ENCODE measurements at places on chromosomes 2 and 18.

DNA sequence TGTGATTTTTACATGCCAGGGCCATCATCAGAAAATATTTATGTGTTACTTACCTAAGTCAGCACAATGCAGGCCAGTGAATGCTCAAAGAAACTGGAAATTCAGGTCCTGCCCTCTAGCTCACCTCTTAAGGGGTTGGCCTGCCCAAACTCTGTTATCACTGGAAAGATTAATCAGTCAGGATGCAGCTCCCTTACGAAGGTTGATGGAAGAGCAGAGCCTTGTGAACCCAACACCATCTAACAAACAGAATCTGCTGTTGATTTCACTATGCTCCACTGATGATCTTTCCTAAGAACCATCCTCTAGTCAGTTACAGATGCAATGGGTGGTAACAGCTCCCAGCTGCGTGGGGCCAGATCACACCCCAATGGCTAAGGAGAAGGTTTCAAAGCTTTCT, 38.2 kb downstream of the SOX11 start:
- no peak for DNase-seq

DNA sequence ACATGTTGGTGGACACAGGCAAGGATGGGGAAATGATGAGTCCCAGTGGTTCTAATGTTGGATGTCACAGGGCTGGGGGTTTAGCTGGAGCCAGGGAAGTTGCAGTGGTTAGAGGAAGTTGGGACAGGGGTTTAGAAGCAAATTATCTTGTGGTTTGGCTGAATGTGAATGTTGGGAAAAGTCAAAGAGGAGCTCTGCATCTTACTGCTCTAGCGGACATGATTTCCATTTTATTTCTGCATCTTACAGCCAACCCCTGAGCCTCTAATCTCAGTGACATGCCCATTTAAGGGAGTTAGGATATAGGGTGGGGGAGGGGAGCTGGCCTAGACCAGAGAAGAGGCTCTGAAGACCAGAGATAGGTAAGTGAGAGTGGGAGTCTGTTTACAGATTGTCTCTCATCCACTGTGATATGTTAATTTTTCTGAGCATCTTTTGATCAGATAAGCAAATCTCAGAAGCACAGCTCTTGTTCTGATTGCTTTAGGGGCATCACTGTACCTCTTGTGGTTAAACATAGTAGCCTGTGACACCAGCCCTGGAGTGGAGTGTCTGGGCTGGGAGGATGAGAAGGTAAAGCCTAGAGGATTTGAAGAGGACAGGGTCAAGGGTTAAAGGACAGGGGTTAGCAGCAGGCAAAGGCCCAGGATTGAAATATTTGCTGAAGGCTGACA, 43.6 kb downstream of the SETBP1 start:
- DNase-seq: no peak

DNA sequence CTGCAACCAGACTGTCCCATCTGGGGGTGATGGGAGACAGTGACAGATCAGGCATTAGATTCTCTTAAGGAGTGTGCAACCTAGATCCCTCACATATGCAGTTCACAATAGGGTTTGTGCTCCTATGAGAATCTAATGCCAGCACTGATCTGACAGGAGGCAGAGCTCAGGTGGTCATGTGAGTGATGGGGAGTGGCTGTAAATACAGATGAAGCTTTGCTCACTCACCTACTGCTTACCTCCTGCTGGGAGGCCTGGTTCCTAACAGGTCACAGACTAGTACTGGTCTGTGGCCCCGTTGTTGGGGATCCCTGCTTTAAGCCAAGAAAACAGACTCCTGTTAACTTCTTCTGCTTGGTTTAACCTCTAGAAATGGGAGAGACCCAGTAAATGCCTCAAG, 3.2 kb downstream of the CYP27A1 start:
- no peak for DNase-seq

GRCh38 chr2:85990084-85990483, 101.3 kb upstream of the ST3GAL5 start:
- no peak for DNase-seq

DNA sequence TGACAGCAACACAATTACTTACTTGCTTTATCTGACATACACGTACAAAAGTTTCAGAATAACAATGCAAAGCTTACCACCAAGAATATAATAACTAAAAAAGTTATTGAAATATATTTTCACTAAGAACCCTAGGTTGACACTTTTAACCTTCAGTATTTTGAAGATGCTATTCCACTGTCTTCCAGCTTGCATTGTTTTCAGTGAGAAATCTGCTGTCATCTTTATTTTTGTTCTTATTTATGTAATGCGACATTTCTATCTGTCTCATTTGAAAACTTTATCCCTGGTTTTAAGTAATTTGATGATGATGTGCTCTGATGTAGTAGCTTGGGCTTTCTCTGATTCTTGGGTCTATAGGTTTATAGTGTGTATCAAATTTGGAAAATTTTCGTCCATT, 165.0 kb upstream of the SMIM21 start:
- DNase-seq: no peak

DNA sequence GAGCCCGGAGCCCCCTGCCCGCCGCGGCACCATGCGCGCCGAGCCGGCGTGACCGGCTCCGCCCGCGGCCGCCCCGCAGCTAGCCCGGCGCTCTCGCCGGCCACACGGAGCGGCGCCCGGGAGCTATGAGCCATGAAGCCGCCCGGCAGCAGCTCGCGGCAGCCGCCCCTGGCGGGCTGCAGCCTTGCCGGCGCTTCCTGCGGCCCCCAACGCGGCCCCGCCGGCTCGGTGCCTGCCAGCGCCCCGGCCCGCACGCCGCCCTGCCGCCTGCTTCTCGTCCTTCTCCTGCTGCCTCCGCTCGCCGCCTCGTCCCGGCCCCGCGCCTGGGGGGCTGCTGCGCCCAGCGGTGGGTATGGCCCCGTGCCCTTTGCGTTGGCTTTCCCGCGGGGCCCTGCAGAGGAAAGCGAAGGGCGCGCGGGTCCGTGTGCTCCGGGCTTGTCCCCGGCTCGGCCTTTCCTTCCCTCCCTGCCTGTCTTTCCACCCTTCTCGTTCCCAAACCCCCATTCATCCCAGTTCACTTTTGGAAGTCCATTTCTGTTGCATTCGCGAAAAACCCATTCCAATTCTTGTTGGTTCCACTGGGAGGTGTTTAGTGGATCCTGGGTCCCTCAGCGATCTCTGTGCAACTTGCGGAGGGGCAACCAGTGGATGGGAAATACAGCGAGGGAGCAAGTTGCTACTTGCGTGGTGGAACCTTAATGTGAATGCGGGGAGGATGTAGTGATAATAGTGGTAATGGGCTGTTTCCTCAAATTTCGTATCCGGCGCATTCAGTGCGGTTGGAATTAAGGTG, 599 bp downstream of the ADAM23 start:
- DNase-seq: no peak

GRCh38 chr18:61998957-61999356, 106.2 kb upstream of the RNF152 start:
- no peak for DNase-seq

GRCh38 chr2:195656161-195656858, 716 bp upstream of the SLC39A10 start:
- DNase-seq: no peak

- no peak for DNase-seq
Observed at GRCh38 chr2:72819501-72819900, 6.3 kb downstream of the EXOC6B start.

- DNase-seq: no peak
Observed at GRCh38 chr2:127012215-127012614, 94.7 kb downstream of the BIN1 start.

DNA sequence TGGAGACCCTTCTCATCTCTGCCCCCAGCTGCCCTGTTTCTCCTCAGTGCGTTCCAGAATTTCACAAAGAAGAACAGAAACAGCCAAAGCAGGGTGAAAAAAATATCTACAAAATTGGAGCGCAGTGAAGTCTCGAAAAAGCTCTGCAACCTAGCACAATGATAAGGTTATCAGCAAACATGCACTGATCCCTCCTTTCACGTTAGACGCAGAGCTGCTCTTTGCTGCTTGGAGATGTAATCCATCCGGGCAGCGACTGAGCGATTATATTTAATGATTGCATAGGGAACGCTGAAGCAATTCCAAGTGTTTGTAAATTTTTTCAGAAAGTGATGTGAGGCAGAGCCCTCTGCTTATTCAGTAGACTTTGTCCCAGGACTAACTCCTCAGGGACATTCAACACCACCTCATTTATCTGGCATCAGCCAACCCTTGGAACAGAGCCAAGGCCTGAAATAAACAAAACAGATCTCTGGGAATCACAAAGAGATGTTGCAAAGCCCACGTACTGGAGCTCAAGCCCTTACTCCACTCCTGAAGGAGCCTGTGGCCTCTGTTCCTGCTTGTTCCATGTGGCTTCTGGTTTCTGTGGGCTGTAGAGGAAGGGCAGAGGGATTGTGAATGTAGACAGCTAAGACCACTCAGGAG, 172.6 kb upstream of the BCL2L11 start:
- no peak for DNase-seq

GRCh38 chr2:152587187-152587947, 129.9 kb downstream of the PRPF40A start:
- no peak for DNase-seq

DNA sequence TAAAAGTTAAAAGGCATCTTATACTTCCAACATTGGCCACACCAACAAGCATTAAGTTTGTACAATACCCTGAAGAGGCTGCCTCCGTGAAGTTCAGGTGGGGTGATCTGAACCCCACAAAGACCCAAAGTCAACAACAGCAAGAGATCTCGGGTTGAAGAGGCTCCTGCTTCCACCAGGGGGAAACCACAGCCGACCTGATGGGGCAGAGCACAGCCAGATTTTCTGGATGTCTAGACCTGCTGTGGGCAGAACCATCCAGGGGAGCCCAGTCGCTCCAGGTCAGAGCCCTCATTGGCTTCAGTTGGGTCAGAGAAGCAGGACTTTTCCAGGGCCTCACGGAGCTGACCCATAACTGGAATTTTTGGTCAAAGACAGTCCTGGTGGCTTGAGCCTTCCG, 66.5 kb upstream of the ACKR3 start:
- DNase-seq: no peak

GRCh38 chr2:3704692-3705091, 1.3 kb downstream of the DCDC2C start:
- no peak for DNase-seq

DNA sequence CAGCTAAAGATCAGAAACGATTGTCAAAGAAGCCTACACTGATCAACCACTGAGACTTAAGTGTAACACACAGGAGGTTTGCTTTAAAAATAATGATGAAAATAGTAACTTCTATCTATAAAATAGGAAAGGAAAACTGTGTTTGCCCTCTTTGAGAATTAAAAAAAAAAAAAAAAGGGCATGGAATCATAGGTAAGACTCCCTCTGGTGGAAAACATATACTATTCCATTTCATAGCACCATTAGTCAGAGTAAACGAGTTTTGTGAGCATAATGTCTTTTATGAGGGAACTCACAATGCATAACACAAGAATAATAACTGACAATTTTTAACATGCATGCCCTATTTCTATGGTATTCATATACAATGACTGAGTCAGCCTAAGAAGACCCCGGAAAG, 36.3 kb downstream of the SLC35F5 start:
- no peak for DNase-seq

DNA sequence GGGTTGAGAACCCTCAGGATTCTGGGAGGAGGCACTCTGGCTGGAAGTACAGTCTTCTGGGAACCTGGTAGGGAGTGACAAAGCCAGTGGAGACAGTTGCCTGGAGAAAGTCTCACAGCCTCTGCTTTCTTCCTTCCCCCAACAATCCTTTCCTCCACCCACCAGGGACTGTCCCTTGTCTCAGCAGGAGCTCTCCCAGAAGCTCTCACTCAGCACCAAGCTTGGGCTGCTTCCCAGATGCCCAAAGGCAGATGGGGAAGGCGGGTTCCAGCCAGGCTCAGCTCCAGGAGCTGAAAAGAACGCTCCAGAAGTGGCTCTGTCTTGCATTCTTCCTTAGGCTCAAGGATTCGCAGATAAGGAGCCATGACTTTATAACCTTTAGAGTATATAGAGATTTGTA, 7.6 kb upstream of the NAGK start:
- DNase-seq: no peak

DNA sequence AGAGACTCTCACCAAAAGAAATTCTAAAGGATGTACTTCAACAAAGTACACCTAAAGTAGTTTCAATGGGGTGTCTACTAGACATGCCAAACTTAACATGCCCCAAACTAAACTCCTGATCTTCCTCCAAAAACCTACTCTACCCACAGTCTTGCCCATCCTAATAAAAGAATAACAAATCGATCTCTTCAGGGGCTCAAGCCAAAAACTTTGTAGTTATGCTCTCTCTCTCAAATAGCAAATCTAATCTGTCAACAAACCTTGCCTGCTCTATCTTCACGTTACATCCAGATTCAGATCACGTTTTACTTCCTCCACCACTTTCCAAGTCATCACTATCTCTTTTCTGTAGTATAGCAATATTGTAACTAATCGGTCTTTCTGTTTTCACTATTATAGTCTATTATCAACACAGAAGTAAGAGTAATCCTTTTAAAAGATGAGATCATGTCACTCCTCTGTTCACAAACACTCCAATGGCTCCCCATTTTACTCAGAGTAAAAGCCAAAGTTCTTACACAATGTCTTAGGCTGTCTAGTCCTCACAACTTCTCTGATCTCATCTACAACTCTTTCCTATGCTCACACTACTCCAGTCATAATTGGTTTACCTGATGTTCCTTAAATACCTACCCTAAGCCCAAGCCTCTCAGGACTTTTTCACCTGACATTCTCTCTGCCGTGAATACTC, 79.9 kb downstream of the THADA start:
- DNase-seq: no peak

DNA sequence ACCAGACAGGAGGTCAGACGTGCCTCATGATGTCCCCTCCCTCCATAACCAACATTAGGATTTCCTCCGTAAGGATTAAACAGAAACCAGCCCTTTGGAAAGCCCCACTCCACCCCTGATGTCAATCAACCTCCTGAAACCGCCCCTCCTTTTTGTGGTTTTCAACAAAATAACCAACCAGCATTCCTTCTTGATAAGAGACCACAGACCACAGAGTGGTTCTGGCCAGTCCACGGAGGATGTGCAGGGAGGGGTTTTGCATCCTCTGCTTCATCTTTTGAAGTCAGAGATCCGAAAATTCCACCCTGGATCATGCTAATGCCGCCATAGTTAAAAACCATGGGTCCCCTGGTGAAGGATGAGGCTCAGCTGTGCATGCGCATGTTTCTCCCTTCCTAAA, 180.0 kb upstream of the CCDC150 start:
- DNase-seq: no peak

DNA sequence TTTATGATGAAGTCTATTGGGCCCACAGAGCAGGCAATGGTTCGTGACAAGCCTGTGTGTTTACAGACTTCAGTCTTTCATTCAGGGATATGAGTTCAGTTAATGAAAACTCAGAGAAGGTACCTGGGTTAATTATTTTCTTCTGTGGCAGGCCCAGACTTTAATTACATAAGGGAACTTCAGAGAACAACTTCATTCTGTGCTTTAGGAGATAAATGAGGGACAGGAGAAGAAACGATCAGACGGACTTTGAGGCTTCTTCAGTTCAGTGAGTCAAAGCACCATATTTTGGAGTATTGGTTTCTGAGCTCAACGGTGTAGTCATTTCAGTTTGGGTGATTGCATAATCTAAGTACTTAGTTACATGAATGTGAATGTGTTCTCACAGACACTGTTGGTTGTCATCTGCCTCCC, 203.0 kb upstream of the KCNJ3 start:
- no peak for DNase-seq

- no peak for DNase-seq
Observed at GRCh38 chr2:134410831-134411231, 157.0 kb downstream of the MGAT5 start.

GRCh38 chr2:215698566-215698965, 262.7 kb upstream of the FN1 start:
- no peak for DNase-seq

All from SHP77 (cell line).